Neuronal stem cell (in vitro differentiated cells): ENCODE measurements at places on chromosomes 12 and 14.

- no peak for DNase-seq
Observed at GRCh38 chr12:122643207-122643805, 59.9 kb downstream of the HCAR2 start.

- DNase-seq, result no peak
Observed at GRCh38 chr14:84750763-84751554, 779.0 kb upstream of the FLRT2 start.

GRCh38 chr14:98138666-98139065 is 1133.3 kb downstream of the BCL11B start:
- peak; percentile 43 for DNase-seq

DNA sequence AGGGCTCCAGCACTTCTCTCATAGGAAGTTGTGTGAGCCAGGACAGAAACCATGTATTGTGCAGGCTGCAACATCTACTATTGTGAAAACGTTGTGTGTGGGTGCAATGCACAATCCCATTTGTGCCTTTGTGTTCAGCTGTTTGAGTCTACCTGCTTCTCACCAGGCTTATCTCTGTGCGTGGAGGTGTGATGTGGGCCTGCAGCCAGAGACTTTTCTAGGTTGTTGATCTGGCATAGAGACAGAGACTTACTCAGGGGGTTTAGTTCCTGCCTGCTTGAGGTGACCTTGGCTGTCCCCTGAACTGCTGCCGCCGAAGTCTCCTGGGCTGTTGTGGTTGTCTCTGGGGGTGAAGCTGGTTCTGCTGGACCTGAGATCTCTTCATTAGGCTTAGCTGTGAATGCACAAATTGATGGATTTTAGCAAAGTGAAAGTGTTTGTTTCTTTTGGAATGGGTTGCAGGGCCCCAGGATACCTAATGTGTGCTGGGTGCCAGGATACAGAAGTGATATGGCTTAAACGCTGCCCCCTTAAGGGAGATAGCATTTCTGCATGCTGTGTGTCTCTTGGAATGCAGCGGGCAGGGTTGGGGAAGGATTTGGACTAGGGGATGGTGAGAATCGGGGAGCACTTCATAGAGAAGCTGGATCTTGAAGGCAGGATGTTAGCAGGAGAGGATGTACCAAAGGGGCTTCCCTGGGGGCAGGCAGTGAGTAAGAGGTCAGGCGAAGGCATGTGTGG is 2.5 kb downstream of the LACRT start:
- DNase-seq, result no peak

GRCh38 chr14:39175445-39176262 is 600 bp downstream of the PNN start:
- DNase-seq, result no peak

GRCh38 chr12:55929306-55929791 is 1.6 kb upstream of the DGKA start:
- DNase-seq, result no peak

DNA sequence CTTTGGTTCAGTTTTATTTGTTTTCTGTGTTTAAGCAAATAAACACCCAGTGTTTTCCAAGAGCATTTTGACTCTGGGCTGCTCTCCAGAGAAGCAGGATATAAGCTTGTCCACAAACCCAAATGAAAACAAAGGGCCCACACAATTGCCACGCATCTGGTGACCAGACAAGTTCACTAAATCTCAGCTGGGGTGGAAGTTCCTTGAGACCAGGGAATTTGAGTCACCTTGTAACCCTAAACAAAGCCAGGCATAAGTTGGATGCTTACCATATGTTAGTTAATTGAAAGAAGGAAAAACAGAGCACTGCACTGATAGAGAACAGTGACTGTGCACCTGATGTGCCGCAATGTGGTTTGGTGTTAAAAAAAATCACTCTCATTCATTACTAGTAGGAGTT is 1.6 kb upstream of the TXNRD1 start:
- DNase-seq, result no peak

DNA sequence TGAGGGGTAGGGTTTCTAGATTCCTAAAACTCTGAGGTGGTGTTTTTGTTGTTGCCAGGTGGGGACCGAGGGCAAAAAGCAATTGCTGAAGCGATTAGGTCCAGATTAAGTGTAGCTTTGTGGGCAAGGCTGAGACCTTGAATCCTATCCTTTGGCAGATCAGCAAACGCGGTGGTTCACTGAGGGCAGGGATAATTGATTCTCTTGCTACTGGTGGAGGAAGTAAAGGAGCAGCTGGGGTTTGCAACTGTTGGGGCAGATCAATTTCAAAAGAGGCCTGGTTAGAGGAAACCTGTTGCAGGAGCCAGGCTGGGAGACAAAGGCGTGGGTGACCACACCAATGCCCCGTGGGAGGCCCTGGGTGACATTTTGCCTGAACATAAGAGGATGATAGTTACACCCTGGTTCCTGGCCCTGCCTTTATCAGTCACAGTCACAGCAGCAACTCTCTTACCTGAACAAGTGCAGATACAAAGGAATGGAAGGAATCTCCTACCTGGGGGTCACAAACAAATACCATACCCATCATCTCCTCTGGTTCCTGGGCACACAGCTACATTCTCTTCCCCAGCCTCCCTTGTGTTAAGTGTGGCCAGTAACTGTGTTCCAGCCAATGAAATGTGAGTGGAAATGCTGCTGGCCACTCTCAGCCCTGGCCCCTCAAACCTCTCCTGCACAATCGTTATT is 43.3 kb upstream of the RASSF3 start:
- no peak for DNase-seq
